Breast epithelium (tissue), 4 donors: ENCODE measurements at places on chromosomes 3 and 15.

GRCh38 chr15:66072616-66073361 lies 180.8 kb downstream of the MEGF11 start:
- DNase-seq = no peak

DNA sequence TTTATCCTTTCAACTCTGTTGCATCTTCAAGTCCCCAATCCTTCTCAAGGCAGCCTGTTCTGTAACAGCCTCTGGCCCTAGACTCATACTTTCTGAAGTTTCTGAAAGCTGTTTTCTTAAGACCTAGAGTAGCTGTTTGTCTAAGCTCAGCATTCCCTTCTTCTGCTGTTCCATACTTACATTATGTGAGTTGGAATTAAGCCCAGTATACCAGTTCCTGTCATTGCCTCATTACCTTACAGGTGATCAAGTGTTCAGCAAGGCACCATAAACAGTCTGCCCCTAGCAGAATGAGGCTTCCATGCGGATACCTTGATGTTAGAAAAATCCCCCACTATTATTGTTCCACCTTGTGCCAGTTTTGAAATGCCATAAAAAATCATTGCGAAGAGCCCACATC lies 180.6 kb downstream of the PLCL2 start:
- DNase-seq = no peak

GRCh38 chr15:66008940-66009562 lies 139.8 kb downstream of the RAB11A start:
- no peak for DNase-seq

DNA sequence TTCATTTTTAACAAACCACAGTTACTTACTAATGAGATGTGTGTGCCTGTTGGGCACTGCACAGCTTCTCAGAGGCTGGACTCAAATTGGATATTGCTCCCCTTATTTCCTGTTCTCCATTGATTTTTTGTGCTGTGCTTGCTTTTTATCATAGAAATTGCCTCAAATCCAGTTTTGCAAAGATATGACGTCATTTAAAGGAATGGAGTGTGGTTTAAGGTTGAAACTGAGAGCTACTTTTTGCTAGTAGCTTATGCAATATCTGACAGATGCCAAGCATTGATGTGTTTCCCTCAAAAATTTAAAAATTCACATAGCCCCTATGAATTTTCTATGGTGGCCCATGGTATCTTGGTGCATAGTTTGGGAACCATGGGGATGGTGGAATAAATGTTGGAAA lies 67.7 kb upstream of the ROPN1 start:
- no peak for DNase-seq

GRCh38 chr3:10351013-10351735 lies 30.3 kb upstream of the SEC13 start:
- DNase-seq = no peak

DNA sequence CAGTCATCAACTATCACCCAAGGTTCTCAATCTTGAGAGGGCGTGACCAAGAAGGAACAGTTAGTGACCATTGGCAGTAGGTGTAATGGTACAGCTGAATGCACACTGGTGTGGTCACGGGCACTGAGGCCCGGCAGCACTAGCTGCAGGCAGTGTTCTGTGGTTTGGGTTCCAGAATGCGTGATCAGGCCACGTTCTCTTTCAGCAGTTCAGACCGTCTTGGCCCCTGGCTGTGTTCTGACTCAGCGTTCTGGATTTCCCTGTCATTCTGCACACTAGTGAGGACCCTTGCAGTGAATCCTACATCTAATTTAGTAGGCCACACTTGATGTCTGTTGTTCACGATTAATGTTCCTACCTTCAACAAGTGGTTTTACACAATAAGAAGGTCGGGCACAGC lies 220.5 kb upstream of the SLCO3A1 start:
- DNase-seq = no peak
